ENCODE measurements at places on chromosomes 13 and 19.

DNA sequence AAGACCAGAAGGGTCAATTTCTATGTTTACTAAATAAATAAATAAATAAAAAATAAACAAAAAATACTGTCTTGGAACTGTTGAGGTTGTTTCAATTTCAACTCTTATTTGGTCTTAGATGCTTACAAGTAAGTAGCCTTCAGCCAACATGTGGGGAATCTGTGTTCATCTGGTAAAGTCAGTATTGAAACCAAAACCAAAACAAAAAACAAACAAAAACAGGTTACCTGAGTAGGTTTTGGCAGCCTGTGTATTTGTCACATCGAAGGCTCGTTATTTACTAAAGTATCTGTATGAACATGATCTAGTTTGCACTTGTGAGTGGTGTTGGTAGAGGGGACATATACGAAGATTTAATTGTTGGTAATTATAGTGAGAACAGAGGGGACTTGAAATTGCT is 471.5 kb downstream of the SLITRK5 start:
- no peak for DNase-seq

GRCh38 chr19:52722062-52723003 is 12.5 kb downstream of the ZNF611 start:
- no peak for DNase-seq

GRCh38 chr13:110345701-110346100 is 38.6 kb downstream of the COL4A2 start:
- no peak for DNase-seq

DNA sequence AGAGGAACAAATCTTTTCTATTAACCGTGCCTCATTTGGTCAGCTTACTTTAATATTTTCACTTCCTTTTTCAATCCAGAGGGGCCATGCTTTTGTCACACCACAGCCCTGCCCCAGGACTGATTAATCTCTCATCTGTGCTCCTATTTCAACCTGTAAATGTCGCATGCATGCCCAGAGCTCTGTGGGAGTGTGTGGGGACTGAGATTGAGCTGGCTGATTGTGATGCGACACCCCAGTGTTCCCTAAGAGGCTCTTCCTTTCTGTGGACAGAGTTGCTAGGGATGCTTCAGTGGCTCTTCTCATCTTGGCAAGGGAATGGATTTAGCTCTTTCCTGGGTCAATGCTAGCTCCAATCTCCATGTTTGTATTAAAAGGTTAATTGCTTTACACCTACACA is 249.6 kb downstream of the TDRD3 start:
- DNase-seq, result no peak

DNA sequence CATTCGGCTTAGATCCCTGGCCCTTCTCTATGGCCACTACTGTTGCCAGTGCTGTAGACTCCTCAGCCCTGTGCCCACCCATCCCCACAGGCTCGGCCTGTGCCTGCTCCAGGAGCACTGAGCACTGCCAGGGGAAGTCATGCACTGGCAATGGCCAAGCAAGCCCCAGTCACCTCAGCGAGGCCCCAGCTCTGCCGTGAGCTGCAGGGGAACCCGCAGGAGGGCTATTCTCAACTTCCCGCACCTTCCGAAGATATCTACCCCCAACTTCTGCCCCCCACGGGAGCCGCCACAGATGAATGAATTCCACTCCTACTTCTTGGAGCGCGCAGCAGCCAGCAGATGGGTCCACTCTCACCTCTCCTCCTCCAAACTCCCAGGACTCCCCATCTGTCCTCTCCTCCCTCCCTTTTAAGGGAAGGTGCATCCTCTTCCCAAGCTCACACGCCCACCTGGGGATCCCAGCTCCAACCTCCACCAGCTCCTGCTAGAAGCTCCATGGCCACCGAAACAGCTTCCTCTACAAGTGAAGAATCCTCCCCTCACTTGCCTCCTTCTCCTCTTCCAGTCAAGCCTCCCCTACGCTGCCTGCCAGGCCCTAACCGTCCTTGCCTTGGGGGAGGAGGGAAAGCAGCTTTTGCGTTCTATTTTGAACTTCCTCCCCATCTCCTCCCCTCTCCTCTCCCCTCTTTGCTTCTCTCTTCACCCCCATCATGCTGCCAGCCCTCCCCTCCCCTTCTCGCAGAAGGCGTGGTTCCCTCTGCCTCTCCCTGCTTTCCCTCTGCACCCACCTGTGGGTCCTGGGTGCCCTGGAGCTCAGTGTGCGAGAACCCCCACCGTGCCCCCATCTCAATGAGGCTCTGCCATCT is 52.2 kb downstream of the PEPD start:
- no peak for DNase-seq

GRCh38 chr19:1725100-1726064 is 27.9 kb upstream of the ONECUT3 start:
- no peak for DNase-seq

DNA sequence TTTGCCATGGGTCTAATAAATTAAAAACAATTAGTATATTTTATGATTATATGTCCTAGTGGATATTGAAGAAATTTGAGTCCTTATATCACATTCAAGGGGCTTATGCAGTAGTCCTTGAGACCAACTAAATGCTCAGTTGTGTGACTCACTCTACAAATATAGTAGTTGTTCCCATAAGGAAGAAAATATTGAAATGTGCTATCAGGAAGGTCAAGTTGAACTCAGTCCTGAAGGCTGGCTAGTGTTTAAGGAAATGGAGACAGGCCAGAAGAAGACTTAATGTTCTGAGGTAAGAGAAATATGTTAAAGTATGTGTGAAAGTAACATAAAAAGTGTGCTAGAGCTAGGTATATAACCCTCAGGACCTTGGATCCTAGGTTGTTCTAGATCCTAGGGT is 766.1 kb upstream of the GPC6 start:
- DNase-seq, result peak; percentile 29

GRCh38 chr19:48405850-48406249 is 12.4 kb downstream of the GRIN2D start:
- no peak for DNase-seq
